ENCODE measurements at places on chromosomes 12 and 14. TPM values are rescaled to one million over a fixed set of nuclear protein-coding genes. Genes with fewer than 3 reads are reported as not detected.

DNA sequence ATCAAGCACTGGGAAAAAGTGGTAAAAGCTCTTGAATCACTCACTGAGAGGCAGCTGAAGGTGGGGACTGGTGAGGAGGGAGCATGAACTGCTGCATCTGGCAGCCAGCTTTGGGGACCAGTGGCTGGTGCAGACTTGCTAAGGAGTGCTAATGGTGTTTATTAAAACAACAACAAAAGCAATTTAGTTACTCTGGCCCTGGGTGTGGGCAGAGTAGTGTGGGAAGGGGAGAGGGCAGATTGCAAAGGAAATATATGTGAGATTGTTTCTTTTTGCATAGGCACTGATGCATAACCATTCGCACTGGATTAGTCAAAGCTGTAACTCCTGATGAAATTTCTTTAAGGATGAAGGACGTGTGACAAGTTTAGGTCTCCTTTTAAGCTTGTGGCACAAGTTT, 8.1 kb downstream of the TXNRD1 start:
- DNase-seq = no peak

DNA sequence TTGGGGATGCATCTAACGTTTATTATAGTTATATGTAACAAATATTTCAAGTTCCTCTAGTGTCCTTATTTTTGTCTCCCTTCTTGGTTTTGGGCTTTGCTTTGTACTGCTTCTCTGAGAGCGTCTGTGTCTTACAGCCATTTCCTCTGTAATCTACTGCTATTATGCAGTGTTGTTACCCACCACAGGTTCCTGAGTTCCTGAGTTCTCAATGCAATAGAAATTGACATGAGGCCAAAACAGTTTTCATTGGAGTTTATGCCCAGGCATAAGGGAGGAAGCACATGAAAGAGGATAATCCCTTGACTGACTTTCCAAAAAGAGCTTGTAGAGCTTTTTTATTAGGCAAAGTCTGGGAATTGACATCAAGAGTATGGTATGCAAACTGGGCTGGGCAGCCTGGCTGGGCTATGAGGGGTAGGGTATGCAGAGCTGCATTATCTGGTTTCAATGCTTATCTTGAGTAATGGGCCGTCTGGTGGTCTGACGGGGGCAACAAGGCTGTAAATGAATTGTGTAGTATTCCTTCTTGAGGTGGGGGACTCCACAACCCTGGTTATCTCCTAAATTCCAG, 722.5 kb upstream of the ATXN7L3B start:
- DNase-seq = no peak

GRCh38 chr14:36701132-36701531, 39.5 kb downstream of the PAX9 start:
- DNase-seq = no peak

- no peak for DNase-seq
Observed at GRCh38 chr12:77076886-77077285, 11.5 kb upstream of the E2F7 start.

GNB3 gene
- not detected for total RNA-seq

DNA sequence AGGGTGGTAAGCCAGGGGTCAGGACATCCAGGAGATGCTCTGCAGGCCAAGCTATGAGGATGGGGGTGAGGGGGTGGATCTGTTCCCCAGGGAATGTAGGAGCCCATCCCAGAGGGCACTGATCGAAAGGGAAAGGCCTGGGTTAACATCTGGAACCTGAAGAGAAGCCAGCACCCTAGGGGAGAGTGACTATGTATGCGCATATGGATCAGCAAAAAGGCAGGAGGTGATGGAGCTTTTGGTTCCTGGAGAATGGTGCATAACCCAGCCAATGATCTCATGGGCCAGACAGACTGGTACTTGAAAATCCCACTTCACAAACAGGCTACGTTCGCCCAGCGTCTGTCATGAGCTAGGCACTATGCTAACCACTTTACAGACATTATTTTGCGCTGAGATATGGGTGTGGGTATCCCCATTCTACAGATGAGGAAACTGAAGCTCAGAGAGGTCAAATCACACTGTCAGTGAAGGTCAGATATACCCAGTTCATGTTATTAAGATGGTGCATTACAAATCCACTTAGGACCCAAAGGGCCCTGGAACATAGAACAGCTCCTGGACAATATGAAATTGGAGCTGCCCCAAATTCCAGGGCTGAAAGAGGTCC, 1.6 kb downstream of the CCDC63 start:
- DNase-seq = no peak

DNA sequence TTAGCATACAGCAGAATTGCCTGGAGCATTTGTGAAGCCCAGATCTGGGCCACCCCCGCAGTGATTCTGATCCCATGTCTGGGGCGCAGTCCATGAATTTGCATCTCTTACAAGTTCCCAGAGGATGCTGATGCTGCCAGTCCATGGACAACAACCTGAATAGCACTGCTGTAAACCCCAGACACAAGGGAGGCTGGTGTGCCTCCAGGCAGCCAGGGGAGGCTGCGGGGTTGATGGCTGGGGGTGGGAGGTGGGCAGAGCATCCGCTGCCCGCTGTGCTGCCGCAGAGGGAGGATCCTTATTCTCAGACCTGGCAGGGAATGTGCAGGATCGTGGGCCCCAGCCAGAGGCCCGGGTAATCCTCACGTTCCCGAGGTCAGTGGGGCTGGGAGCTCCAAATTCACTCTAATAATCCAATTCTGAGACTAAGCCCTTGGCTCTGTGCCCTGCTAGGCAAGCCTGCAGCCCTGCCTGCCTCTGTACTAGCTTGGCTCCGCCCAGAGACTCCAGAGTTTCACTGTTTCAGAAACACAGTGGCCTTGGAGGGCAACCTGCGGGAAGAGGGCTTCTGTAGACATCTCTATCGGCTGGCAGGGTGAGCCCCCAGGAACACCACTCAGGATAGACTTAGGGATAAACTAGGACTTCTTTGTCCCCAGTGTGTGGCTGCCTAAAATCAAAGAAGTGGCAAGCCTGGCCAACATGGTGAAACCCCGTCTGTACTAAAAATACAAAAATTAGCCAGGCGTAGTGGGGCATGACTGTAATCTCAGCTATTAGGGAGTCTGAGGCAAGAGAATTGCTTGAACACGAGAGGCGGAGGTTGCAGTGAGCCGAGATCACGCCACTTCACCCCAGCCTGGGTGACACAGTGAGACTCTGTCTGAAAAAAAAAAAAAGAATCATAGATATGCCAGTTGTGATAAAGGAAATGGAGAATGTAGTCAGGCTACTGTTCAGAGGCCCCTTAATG, 17.8 kb upstream of the MLEC start:
- no peak for DNase-seq

CEBPE gene
- 0.25 TPM for total RNA-seq

DNA sequence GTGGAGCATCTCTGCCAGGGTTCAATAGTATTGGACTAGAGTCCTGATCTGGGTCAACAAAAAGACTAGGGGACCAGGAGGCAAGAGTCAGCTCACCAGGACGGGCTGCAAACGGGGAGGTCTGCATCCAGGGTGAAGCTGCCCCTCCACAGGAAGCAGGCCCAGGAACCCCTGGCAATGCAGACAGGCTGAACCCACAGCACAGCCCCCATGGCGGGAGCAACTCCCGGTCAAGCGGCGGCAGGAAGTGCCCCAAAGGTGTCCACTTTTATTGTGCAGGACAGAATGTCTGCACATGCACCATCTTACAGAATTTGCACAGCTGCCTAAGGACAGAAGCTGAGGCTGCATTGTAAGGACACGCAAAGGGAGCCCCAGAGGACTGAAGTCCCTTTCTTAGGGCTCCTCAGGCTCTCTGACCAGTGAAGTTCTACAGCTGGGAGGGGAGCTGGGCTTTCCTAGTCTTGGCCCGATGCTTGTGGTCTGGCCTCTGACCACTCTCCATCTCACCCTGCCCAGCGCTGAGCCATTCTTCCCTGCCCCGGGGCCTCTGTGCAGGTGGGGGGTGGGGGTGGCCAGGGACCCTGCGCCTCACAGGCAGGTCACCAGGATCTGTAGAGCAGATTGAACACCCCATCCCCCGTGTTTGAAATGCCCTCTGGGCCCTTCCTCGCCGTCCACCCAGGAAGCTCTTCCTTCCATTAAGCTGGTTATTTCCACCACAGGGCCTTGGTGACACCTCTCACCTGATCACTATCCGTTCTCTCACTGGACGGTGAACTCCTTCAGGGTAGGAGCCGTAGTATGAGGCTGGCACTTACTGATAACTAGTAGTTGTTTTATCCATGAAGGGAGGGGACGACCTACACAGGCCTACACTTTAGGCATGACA, 75.9 kb downstream of the NINJ2 start:
- no peak for DNase-seq

DNA sequence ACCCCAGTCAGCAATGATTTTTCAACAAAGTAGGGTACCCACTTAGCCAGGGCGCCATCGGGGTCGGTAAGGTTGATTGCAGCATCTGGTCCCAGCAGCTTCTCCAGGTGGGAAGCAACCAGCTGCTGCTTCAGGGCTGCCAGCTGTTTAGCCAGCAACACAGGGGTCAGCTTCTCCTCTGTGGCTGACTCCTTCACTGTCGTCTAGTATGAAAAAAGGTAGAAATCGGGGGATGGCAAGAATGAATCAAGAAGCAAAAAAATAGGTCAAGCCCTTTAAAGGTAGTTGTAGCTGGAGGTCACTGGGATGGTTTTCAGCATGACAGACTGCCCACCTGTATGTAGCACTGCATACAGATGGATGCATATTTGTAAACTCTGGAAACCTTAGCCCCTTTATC, 11.6 kb downstream of the MBD6 start:
- no peak for DNase-seq

KHNYN gene
- 96.0 TPM for total RNA-seq

- no peak for DNase-seq
Observed at GRCh38 chr12:62724947-62725451, 210.0 kb downstream of the PPM1H start.

GRCh38 chr12:530308-530707, 70.6 kb downstream of the B4GALNT3 start:
- no peak for DNase-seq

- DNase-seq = no peak
Observed at GRCh38 chr14:91801358-91801757, 66.0 kb downstream of the TC2N start.

- no peak for DNase-seq
Observed at GRCh38 chr14:25570483-25570882, 520.5 kb upstream of the STXBP6 start.

GRCh38 chr12:131943389-131943788, 6.4 kb upstream of the EP400 start:
- DNase-seq = no peak

- no peak for DNase-seq
Observed at GRCh38 chr14:67618617-67619063, 1.1 kb upstream of the ARG2 start.

GRCh38 chr12:80192087-80192486, 92.8 kb downstream of the OTOGL start:
- no peak for DNase-seq

CCDC60 gene
- total RNA-seq = not detected

GRCh38 chr12:4717806-4718205, 2.4 kb upstream of the GALNT8 start:
- no peak for DNase-seq

DNA sequence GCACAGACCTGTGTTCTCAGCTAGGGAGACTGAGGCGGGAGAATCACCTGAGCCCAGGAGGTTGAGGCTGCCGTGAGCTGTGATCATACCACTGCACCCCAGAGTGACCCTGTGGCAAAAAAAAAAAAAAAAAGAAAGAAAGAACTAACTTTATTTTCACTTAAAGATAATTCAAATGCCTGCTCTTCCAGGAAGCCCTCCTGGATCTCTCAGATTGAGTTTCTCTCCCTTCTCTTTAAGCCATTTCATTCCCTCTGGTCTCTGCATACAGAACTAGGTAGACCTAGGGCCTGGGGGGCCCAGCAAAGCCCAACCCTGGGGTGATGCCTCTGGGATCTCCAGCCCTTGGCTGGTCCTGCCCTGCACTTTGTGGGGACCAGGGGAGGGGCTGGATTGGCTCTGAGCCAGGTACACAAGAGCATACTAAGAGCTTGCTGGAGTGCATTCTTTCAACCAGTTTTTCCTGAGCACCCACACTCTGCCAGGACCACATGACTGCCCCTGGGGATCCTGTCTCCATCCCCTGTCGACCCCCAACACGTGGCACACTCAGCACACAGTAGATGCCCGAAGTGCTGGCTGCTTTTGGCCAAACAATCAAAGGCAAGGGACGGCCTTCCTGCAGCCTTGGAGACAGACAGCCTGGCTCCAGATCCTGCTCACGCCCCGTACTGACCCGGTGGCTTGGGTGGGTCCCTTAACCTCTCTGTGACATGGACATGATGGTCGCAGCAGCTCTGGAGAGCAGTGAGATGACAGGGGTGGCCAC, 52.7 kb downstream of the CYP46A1 start:
- DNase-seq = no peak

GRCh38 chr12:57887631-57888408, 41.3 kb upstream of the CTDSP2 start:
- no peak for DNase-seq

POTEG gene
- not detected for total RNA-seq

DNA sequence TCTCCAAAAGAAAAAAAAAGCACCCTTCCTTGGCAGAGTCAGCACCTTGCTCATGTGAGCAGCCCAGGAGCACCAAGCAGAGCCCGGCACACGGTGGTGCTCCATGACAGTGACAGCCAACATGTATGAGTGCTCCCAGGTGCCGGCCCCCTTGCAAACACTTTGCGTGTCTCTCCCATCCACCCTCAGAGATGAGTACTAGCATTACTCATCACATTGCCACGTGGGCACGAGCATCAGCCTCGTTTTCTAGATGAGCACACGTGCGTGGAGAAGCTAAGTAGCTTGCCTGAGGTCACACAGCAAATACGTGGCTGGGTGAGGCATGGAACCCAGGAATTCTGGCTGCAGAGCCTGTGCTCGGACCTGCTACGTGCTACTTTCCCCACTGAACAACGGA, 177.9 kb upstream of the PRMT8 start:
- DNase-seq = no peak

ZFYVE1 gene
- 18.4 TPM for total RNA-seq

- DNase-seq = no peak
Observed at GRCh38 chr14:59159169-59159568, 29.3 kb upstream of the DAAM1 start.

- no peak for DNase-seq
Observed at GRCh38 chr12:112808156-112808555, 16.6 kb downstream of the RPH3A start.

- no peak for DNase-seq
Observed at GRCh38 chr12:129788506-129789084, 115.2 kb downstream of the TMEM132D start.

- DNase-seq = no peak
Observed at GRCh38 chr12:93297032-93297431, 80.7 kb upstream of the NUDT4 start.

STAB2 gene
- not detected for total RNA-seq

GRCh38 chr14:93832081-93832480, 43.8 kb upstream of the PRIMA1 start:
- DNase-seq = no peak

- no peak for DNase-seq
Observed at GRCh38 chr12:102043928-102044327, 17.9 kb downstream of the WASHC3 start.
